ENCODE measurements at places on chromosomes 5 and 9.

DNA sequence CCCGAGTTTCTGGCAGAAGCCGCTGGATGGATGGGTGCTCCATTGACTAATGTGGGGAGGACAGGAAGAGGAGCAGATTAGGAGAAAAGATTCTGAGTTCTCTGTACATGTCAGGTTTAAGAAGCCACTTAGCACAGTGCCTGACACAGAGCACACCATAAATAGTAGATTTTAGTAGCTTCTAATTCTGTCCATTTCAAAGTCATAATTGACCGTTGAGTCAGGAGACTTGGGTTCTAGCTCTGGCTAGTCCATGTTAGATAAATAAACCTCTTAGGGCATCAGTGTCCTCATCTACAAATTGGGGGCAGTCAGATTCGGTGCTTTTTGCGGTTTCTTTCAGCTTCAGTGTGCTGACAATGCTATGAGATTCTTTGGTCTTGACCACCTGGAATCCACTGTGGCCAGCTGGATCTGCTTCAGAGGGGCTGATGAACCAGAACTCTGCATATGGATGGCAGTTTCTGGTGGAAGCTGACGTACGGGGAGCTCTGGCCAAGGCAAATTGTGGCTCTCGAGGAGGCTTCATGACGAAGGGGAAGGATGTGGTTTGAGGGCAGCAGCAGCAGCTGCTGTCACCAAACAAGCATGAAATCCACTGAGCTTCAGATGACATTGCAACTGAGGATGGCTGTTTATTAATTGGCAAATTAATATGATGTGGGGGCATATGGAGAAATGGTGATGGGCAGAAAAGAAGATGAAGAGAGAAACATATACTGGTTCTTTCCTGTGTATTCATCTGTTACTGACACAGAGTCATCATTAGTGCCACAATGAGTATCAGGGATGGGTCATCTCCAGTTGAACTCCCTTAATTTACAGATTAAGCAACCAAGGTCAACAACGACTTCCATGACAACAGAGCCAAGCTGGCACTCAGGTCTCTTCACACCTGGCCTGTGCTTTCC, 134.4 kb downstream of the AOPEP start:
- H3K4me3 ChIP-seq: peak overlapping the region; percentile 76
- DNase-seq: peak; percentile 60
- H3K27me3 ChIP-seq: no peaks in the 10 kb centered on the region
- no peaks in the 10 kb centered on the region for H3K36me3 ChIP-seq

- no peak overlapping the region for H3K4me3 ChIP-seq
- H3K27ac ChIP-seq: no peak overlapping the region
- no peaks in the 10 kb centered on the region for H3K36me3 ChIP-seq
Observed at GRCh38 chr9:122227575-122227900, 1.2 kb downstream of the LHX6 start.

DNA sequence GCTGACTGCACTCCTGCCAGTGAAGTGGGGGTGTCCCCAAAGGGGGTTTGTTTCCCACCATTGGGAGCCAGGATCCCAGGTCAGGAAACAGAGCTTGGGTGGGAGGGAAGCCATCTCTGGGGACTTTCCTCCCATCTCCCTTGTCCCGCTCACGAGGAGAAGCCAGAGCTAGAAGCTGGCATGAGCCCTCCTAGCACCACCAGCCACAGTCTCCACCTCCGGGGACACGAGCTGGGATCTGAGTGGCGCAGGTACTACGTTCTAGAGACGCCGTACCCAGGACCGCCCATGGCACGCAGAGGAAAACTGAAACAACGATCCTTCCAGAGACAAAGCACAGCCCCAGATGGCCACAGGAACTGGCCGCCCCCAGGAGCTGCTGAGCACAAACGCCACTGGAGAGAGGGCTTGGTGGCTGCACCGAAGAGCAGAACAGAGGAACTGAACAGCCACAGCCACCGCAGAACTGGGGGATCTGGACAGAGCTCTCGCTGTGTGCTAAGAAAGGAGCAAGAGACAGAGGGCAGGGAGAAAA, 29.8 kb downstream of the ADAMTS2 start:
- H3K27ac ChIP-seq: no peak overlapping the region
- no peak for DNase-seq

- no peak overlapping the region for H3K27ac ChIP-seq
- DNase-seq: no peak
- no peak overlapping the region for H3K4me3 ChIP-seq
- no peaks in the 10 kb centered on the region for H3K27me3 ChIP-seq
Observed at GRCh38 chr5:143198332-143198731, 205.2 kb downstream of the NR3C1 start.

- H3K36me3 ChIP-seq: no peaks in the 10 kb centered on the region
- H3K4me1 ChIP-seq: no peaks in the 10 kb centered on the region
- no peak overlapping the region for H3K4me3 ChIP-seq
- no peaks in the 10 kb centered on the region for H3K27me3 ChIP-seq
- H3K27ac ChIP-seq: no peak overlapping the region
Observed at GRCh38 chr5:44246986-44247385, 142.2 kb downstream of the FGF10 start.

GRCh38 chr5:122844136-122844909, 1.1 kb upstream of the SNX24 start:
- peak overlapping the region; percentile 97 for H3K4me3 ChIP-seq
- peaks cover 24% of the 10 kb centered on the region for H3K4me1 ChIP-seq
- DNase-seq: no peak
- H3K36me3 ChIP-seq: no peaks in the 10 kb centered on the region

DNA sequence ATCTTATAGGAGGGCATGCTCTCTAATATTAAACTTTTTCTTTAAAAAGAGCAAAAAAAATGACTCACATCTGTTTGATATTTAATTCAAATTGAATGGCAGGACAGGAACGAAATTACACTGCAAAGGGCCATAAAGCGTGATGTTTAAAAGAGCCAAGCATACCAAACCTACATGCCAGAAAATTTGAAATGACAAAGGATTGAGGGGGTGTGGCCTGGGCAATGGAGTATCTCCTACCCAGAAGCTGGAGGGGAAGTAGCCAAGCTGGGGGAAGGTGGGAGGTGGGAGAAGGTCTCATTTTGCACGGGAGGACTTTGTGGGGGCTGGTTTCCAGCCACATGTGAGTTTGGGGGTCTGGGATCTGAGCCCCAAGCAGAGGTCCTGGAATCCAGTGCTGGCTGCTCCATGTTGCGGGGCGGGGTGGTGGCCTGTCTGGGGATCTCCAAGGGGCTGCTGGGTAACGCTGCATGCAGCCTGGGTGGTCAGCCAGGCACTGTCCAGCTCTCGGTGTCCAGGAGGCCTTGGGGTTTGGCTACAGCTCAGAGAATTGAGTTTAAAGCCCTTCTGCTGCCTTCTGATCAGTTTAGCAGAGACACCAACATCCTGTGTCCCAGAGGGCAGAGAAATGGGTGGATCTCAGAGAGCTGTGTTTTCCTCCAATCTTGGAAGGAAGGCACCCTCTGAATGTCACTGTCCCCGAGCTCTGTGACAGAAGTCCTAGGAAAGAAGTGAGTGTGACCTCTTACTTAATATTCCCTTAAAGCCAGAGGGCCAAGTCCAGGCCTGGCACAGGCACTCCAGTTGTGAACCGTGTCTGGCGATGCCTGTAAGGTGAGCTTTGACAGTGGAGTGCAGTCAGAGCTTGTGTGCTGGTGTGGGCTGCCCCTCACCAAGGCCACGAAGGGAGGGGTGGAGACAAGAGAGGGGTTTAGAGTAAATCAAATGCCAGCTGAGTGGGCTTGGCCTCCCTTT, 7.6 kb downstream of the DCANP1 start:
- H3K36me3 ChIP-seq: no peaks in the 10 kb centered on the region
- no peak for DNase-seq
- H3K4me3 ChIP-seq: no peak overlapping the region
- H3K27ac ChIP-seq: no peak overlapping the region

DNA sequence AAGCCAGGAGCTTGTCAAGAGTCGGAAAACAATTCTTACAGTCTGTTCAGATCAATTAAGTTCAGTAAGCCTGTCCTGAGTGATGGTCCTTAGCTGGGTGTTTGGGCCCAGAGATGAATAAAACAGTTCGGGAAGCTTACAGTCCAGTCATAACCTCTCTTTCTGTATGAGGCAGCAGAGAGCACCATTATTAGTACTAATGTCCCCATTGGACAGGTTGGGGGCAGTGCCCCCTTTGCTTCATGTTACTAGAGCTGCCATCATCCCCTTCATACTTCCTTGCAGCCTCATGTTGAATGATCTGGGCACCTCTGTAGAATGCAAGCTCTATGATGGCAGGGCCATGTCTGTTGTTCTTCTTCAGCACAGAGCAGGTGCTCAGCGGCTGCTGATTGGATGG, 9.8 kb downstream of the DOCK2 start:
- peaks cover 9% of the 10 kb centered on the region for H3K36me3 ChIP-seq
- peak overlapping the region; percentile 6 for H3K27ac ChIP-seq
- H3K4me3 ChIP-seq: peak overlapping the region; percentile 13
- H3K4me1 ChIP-seq: peaks cover 56% of the 10 kb centered on the region
- H3K27me3 ChIP-seq: no peaks in the 10 kb centered on the region

- DNase-seq: no peak
- H3K4me3 ChIP-seq: no peak overlapping the region
- H3K4me1 ChIP-seq: peaks cover 23% of the 10 kb centered on the region
- H3K36me3 ChIP-seq: no peaks in the 10 kb centered on the region
- no peaks in the 10 kb centered on the region for H3K27me3 ChIP-seq
- H3K27ac ChIP-seq: no peak overlapping the region
Observed at GRCh38 chr9:110025551-110026170, 182.3 kb downstream of the C9orf152 start.

- H3K36me3 ChIP-seq: peaks cover 5% of the 10 kb centered on the region
- peak overlapping the region; percentile 76 for H3K4me3 ChIP-seq
- peaks cover 43% of the 10 kb centered on the region for H3K4me1 ChIP-seq
- peak overlapping the region; percentile 99 for H3K27ac ChIP-seq
- DNase-seq: peak; percentile 52
- H3K27me3 ChIP-seq: no peaks in the 10 kb centered on the region
Observed at GRCh38 chr5:134525683-134526482, 413 bp downstream of the JADE2 start.

GRCh38 chr5:81904166-81904565, 67.7 kb upstream of the ATG10 start:
- H3K4me3 ChIP-seq: no peak overlapping the region
- no peak overlapping the region for H3K27ac ChIP-seq
- H3K27me3 ChIP-seq: peaks cover 2% of the 10 kb centered on the region
- no peaks in the 10 kb centered on the region for H3K4me1 ChIP-seq
- H3K36me3 ChIP-seq: no peaks in the 10 kb centered on the region

- peaks cover 54% of the 10 kb centered on the region for H3K4me1 ChIP-seq
- peak overlapping the region; percentile 92 for H3K27ac ChIP-seq
- DNase-seq: peak; percentile 40
- H3K27me3 ChIP-seq: no peaks in the 10 kb centered on the region
- H3K36me3 ChIP-seq: peaks cover under 1% of the 10 kb centered on the region
- peak overlapping the region; percentile 80 for H3K4me3 ChIP-seq
Observed at GRCh38 chr9:128551657-128552152, 682 bp upstream of the SPTAN1 start.

- no peaks in the 10 kb centered on the region for H3K27me3 ChIP-seq
- H3K4me1 ChIP-seq: no peaks in the 10 kb centered on the region
- H3K36me3 ChIP-seq: peaks cover 21% of the 10 kb centered on the region
- no peak overlapping the region for H3K4me3 ChIP-seq
- no peak for DNase-seq
Observed at GRCh38 chr9:15221746-15222145, 85.3 kb downstream of the TTC39B start.

DNA sequence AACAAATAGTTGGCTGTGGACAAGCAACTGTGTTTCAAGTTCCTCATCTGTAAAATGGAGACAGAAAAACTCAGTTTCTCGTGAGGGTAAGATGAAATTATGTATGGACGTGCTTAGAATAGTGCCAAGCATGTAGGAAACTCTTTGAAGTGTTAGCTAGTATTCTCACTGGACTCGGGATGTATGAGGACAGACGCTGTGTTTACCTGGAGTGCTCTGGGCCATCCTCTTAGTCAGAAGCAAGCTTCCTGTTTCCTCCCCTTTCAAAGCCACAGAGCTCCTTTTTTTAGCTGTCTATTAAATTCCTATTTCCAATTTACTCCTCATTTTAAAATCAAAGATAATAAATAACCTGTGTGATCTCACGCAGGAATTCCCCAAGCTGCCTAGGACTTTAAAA, 23.8 kb upstream of the IQGAP2 start:
- H3K36me3 ChIP-seq: peaks cover 8% of the 10 kb centered on the region
- H3K27me3 ChIP-seq: no peaks in the 10 kb centered on the region
- H3K4me1 ChIP-seq: peaks cover 52% of the 10 kb centered on the region

DNA sequence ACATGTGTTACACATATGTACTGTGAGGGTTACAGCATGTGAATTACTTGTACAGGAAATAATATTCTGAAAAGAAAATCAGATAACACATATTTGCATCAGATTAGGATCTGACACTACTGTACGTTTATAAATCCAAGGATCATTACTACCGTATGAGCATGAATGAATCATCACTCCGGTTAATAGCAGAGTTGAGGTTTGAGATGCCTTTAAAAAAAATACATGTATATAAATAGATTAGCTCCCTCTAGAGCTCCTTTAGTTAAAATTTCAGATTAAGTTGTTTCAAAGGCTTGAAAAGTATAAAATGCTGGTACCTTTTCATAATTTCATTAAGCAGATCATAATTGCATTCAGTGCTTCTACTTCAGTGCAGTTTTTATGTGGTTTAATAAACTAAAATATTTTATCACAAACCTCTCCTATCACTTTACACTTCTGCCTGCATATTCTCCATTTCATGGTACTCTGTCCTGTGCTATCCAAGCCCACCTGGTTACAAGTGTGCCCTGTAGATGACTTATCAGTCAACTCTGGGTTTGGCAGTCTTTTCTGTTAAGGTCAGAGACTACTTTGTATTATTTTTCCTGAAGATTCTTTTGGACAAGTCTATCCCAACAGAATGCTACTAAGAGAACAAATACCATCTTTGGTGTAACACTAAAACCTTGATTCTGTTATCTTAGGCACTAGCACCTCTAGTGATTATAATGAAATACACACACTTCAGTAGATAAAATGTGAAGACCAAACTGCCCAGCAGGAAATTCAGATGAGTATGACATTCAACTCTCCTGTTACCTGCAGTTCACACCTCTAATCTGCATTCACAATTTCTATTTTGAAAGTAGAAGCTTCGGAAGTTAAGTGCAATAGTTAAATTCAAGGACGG, 48.0 kb upstream of the POU5F2 start:
- no peak for DNase-seq
- no peak overlapping the region for H3K27ac ChIP-seq
- H3K4me1 ChIP-seq: no peaks in the 10 kb centered on the region
- H3K4me3 ChIP-seq: no peak overlapping the region
- H3K36me3 ChIP-seq: peaks cover under 1% of the 10 kb centered on the region

Measured in CD4-positive, CD25-positive, alpha-beta regulatory T cell (primary cell).